ENCODE measurements at places on chromosomes 5 and 9. TPM values are rescaled to one million over a fixed set of nuclear protein-coding genes. Genes with fewer than 3 reads are reported as not detected.

Gene FGD3
- not detected for total RNA-seq

Gene ARID3C
- not detected for total RNA-seq

Gene OGN
- total RNA-seq: 0.33 TPM

Gene APBA1
- under 0.01 TPM for total RNA-seq

Gene CLIC3
- not detected for total RNA-seq

Gene RAI14
- 34.6 TPM for total RNA-seq

Gene GARIN3
- total RNA-seq: not detected

Gene SPZ1
- not detected for total RNA-seq

Gene ANKRD34B
- not detected for total RNA-seq

Gene C9orf50
- not detected for total RNA-seq

Gene NME5
- not detected for total RNA-seq

Gene KIF20A
- total RNA-seq: 129 TPM

Gene LHX2
- 0.74 TPM for total RNA-seq

Gene GRM6
- not detected for total RNA-seq

Data from MG63 (cell line).